ENCODE measurements at places on chromosomes 2 and 18.

DNA sequence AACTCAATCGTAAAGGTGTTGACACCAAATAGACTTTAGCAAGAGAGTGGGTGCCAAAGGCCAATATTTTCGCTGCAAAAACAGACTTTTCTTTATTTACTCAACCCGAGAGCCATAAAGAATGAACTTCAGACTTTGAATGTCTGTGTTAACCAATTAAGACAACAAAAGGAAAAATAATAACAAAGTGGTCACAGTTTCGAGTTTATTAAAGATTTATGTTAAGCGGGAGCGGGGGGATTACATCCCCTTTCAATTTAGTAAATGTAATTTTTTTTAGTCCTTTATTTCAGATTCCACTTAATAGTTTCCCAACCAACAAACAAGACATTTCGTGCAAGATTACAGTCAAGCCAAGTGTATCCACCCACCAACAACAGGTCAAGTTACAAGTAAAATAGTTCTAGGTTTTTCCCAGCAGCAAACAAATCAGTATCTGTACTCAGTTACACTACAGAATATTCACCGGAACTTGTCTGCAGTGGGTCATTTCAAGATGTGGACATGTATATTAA, 9.0 kb downstream of the CDH2 start:
- no peak for DNase-seq

DNA sequence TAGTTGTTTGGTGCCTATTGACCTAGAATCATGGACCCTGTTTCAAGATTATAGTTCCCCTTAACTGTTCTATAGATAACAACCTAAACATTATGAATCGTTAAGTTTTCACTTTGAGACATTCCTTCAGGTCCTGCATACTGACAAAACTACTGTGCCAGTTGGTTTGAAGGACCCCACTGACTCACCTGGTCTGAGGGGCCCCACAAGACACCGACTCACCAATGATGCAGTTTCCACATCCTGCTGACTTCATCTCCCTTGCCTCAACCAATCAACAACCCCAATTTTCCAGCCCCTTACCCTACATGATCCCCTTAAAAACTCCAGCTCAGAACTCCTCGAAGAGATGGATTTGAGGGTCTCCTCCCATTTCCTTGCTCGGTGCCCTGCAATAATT, 89.6 kb upstream of the CCDC141 start:
- DNase-seq: no peak

GRCh38 chr18:27447930-27448329, 262.8 kb upstream of the CHST9 start:
- DNase-seq: no peak

DNA sequence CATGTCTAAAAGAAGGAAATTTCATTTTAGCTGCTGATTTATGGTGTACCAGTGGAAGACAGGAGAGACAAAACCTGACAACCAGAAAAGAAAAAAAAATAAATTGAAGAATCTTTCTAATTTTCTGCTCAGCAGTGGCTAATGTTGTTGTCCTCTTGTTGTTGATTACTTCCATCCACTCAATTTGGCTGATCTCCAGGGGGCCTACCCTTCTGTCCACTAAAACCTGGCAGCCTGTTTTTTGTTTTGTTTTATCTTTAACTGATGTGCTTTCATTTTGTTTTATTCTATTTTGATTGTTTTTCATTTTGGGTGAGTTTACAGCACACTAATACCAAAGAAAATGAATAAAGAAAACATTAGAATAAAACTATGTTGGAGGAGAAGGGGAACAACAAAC, 27.4 kb downstream of the TFPI start:
- no peak for DNase-seq

Data from iPS DF 6.9 (cell line).